ENCODE measurements at places on chromosomes 1 and 21. TPM values are rescaled to one million over a fixed set of nuclear protein-coding genes. Genes with fewer than 3 reads are reported as not detected.
A peak's percentile ranks its signal among the peaks of the same experiment; 100 is the strongest.

NGF gene
- polyA plus RNA-seq: 21.6 TPM

MUL1 gene
- 7.6 TPM for polyA plus RNA-seq

- H3K27ac ChIP-seq: no peak overlapping the region
- DNase-seq: no peak
- no peaks in the 10 kb centered on the region for H3K27me3 ChIP-seq
- no peak overlapping the region for H3K4me3 ChIP-seq
- H3K36me3 ChIP-seq: no peaks in the 10 kb centered on the region
These were observed 566.6 kb upstream of the NR5A2 start for GRCh38 chr1:199460933-199461332.

- no peaks in the 10 kb centered on the region for H3K36me3 ChIP-seq
- peaks cover 49% of the 10 kb centered on the region for H3K27me3 ChIP-seq
- H3K27ac ChIP-seq: no peak overlapping the region
- H3K4me3 ChIP-seq: no peak overlapping the region
- H3K4me1 ChIP-seq: no peaks in the 10 kb centered on the region
- DNase-seq: no peak
These were observed 69.0 kb downstream of the RRAGC start for GRCh38 chr1:38790422-38791163.

DNA sequence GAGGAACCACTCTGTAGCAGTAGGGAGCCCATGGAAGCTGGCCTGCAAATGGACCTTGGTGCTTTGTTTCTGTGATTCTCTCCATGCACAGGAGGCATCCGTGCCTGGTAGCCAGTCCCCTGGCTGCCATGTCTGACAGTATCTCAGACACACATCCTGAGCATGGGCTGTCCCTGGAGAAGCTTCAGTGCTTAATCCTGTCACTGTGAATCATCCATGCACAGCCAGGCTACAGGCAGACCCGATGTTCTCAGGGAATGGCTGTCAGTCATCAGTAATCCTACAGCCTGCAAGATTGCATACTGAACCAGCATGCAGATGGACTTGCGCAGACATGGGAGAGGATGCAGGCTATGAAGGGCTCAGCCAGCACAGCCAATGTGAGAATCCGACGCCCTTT, 606.3 kb upstream of the PLXNA2 start:
- H3K36me3 ChIP-seq: no peaks in the 10 kb centered on the region
- H3K4me1 ChIP-seq: no peaks in the 10 kb centered on the region
- no peak overlapping the region for H3K4me3 ChIP-seq
- no peaks in the 10 kb centered on the region for H3K27me3 ChIP-seq
- no peak for DNase-seq

DNA sequence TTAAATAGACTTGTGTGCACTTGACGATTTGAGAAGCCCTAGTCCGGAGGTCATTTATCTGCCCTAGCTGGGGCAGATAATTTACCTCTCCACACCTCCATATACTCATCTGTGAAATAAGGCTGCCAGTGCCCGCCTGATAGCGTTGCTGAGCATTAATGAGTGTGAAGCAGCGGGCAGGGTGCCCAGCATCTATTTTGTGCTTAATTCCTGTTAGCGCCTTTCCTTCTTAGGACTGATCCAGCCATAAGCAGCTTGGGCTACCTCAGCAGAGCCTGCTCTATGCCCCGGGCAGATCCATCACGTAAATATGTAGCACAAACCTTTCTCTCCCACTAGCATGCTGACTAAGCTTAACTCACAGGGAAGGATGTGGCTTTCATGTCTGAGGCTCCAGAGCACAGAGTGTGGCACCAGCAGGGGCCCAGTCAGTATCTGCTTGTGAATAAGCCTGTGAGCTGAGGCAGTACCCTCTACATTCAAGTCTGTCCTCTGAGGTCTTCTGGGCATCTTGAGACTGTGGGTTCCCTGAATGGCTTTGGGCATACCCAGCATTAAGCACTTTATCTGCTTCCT, 21.5 kb upstream of the RNF187 start:
- H3K27me3 ChIP-seq: peaks cover 94% of the 10 kb centered on the region
- no peak for DNase-seq
- no peaks in the 10 kb centered on the region for H3K4me1 ChIP-seq
- H3K27ac ChIP-seq: no peak overlapping the region
- no peak overlapping the region for H3K4me3 ChIP-seq

DNA sequence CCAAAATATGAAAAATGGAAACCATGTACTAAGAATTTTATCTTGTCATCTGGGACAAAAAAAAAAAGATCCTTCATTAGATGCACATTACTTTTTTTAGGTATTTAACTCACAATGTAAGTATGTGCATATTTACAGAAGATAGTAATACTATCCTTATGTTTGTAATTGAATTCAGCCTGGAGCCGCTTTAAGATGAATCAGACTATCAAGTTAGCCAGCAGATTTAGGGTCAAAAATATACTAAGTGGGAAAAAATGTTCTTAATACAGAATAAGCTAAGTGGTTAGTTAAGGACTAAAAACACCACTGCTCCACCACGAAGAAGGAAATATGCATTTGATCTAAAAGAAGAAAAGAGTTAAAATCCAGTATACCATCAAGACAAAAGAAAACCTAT, 49.1 kb downstream of the DSCAM start:
- H3K27me3 ChIP-seq: no peaks in the 10 kb centered on the region
- no peak overlapping the region for H3K4me3 ChIP-seq
- H3K4me1 ChIP-seq: no peaks in the 10 kb centered on the region
- no peak for DNase-seq
- H3K27ac ChIP-seq: no peak overlapping the region

DNA sequence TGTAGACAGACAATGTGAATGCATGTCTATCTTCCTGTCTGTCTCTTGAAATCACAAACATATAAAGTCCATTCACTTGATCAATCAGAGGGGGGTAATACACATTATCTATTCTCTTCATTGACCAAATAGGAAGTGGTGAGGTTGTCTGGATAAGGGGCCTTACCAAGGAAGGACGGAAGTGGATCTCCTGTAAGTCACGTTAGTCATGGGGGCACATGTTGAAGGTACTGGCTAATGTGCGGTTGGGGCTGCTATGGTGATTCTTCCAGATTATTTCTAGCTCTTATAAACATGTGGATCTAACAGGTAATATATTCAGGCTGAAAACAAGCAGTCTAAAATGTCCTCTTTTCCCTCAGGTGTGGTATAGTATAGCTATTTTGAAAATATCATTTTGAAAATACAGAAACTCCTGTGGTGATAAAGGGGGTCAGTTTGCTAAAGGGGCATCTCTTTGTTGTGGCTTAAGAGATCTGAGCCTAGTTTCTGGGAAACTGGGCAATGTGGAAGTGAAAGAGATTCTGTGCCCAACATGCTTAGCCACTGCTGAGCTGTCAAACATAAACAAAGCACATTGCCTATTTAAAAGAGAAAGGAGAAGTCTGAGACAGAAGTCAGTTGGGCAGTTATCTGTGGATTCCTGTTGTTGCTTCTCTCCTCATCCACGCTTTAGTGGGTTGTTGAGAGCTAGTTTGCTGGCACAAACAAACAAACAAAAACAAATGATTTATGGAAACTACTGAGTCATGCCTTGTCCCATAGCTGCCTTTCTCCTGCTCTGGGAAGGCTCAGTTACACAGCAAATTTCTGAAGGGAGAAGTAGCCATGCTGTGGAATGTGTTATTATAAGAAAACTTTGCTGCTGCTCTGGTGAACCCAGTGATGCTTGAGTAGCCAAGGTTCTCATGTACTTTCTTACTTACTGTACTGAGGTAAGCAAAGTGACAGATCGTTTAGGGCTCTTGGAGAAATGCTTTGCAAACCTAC, 166.9 kb downstream of the HLX start:
- no peaks in the 10 kb centered on the region for H3K27me3 ChIP-seq
- H3K4me3 ChIP-seq: no peak overlapping the region
- H3K4me1 ChIP-seq: no peaks in the 10 kb centered on the region
- H3K27ac ChIP-seq: peak overlapping the region; percentile 68
- no peaks in the 10 kb centered on the region for H3K36me3 ChIP-seq

Measured in heart right ventricle (tissue), 16 donors.